ENCODE measurements at places on chromosomes 16 and 17.
A peak's percentile ranks its signal among the peaks of the same experiment; 100 is the strongest.

GRCh38 chr17:65260626-65261025 lies 123.5 kb downstream of the RGS9 start:
- no peak for DNase-seq

GRCh38 chr16:65414284-65414984 lies 292.6 kb upstream of the CDH11 start:
- DNase-seq, result no peak

DNA sequence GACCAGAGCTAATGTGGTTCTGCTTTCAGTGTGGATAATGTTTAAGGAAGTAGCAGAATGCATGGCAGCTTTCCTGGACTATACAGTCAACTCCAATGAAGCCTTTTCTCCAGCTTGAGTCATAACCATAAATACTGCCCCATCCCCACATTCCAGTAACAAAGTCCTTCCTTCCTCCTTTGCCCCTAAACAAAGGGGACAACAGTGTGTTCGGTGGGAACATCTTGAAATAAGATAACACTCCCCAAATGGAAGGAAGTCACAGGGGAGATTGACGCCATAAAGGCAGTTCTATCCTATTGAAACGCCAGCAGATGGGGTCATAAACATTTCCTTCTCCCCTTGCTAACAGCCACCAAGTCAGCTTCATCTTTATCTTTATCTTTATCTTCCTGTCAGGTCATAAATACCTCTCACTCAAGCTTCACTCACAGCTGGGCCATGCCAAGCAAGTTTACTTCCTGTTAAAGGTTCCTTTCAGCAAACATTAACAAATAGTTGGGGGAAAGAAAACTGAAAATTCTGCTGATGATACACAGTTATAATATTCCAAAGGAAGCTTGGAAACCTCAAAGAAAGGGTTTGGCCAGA lies 136.7 kb downstream of the SNX11 start:
- peak; percentile 96 for DNase-seq

GRCh38 chr16:55489956-55490265 lies 10.9 kb downstream of the MMP2 start:
- no peak for DNase-seq

- no peak for DNase-seq
Observed at GRCh38 chr16:3470723-3471122, 24.6 kb downstream of the C16orf90 start.

- no peak for DNase-seq
Observed at GRCh38 chr16:2452650-2453049, 7.3 kb upstream of the TEDC2 start.

GRCh38 chr17:9788601-9789000 lies 2.8 kb downstream of the DHRS7C start:
- DNase-seq, result no peak

GRCh38 chr16:30115238-30115637 lies 1.9 kb upstream of the GDPD3 start:
- DNase-seq, result no peak

- no peak for DNase-seq
Observed at GRCh38 chr17:48471817-48472410, 41.9 kb upstream of the SKAP1 start.

DNA sequence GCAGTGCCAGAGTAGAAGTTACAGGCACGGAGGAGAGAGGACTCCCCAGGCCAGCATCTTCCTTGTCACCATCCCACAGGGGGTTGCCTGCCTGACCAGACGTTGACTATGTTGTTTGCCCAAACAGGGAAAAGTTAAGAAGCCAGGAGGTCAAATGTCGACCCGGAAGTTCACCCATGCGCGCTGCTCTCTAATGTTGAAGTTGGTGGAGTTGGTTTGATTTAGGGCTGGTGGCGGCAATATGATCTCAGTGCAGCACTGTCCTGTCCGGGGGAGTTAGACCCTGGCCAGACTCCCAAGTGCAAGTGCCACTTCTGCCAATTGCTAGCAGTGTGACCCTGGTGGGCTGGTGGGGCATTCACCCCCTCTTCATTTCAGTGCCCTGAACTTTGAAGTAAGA lies 30.4 kb downstream of the RGS9 start:
- no peak for DNase-seq

GRCh38 chr16:49016461-49016860 lies 265.2 kb downstream of the CBLN1 start:
- DNase-seq, result no peak

- DNase-seq, result no peak
Observed at GRCh38 chr16:85608515-85608885, 4.6 kb upstream of the GSE1 start.

GRCh38 chr17:76734080-76734840 lies 2.9 kb downstream of the SRSF2 start:
- no peak for DNase-seq

DNA sequence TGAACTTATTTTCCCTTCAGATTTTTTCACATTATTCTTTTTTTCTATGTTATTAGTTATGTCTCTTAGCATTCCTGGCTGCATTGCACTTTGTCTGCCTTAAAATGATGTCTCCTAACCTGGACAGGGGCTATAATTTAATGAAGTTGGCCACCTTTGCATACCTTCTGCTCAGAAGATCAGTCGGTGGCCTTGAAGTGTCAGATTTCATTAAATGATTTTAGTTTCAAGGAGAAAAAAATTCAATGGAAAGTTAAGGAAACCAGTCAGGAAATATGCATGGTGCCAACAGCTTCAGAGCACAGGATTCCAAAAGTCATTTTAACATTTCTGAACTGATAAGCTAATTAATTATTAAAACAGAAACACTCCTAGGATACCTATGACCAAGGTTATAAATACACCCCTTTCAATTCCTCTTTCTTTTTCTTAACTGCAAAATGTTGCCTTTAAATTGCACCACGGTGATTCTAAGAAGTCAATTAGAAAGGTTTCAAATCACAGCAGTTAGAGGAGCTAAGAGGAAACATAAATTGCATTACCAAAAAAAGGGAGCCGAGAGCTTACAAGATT lies 533.4 kb downstream of the KCNJ2 start:
- no peak for DNase-seq

DNA sequence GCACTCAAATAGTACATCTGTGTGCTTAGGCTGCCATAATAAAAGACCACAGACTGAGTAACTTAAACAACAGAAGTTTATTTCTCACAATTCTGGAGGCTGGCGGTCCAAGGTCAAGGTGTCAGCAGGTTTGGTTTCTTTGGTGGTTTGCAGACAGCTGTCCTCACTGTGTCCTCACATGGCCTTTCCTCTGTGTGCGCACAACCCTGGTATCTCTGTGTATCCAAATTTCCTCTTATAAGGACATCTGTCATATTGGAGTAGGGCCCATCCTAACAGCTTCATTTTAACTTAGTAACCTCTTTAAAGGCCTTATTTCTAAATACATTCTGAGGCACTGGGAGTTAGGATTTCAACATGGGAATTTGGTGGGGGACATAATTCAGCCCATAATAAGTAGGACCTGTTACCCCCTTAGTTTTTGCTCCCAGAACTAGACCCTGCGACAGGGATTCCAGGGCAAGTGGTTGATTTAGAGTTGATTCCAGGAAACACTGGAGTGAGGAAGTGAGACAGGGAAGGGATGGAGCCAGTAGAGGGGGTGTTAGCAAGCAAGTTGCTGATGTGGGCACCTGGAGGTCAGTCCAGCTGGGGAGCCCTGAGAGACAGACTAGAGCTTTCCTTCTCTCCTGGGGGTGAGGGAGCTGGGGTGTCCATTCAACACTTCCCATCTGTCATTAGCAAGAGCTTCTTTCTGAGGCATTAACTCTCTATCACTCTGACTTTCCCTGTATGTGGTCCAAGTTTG lies 10.9 kb upstream of the ALKBH5 start:
- no peak for DNase-seq

DNA sequence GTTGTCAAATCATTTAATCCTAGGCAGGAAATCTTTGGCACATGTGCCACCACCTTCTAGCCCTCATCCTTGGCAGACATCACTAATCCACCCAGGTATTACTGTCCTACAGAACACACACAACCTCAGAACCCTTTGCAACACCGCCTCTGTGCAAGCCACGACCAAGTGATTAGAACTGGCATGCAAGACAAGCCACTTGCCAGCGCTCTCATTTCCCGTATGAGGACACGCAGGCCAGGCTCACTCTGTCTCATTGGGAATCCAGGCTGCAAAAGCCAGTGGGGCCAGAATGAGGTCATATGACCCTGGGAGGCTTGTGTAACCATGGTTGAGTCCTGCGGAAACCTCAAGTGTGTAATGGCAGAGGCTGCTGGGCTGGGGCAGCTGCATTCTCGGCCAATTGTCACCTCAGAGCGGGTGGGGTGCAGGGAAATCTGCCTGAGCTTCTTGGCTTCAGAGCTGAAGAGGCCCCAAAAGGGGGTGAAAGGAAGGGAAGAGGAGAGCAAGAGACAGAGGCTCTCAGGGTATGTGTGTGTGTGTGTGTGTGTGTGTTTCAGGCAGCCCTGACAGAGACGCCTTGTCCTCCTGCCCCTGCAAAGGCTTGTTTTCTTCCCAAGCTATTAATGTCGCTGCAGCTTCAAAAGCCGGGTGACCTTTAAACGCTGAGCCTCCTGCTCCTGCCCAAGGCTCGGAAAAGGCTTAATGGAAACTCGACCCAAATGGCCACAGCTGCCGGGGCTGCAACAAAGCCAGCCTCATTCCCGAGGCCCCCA lies 43.2 kb upstream of the MRPS23 start:
- DNase-seq, result peak; percentile 54

DNA sequence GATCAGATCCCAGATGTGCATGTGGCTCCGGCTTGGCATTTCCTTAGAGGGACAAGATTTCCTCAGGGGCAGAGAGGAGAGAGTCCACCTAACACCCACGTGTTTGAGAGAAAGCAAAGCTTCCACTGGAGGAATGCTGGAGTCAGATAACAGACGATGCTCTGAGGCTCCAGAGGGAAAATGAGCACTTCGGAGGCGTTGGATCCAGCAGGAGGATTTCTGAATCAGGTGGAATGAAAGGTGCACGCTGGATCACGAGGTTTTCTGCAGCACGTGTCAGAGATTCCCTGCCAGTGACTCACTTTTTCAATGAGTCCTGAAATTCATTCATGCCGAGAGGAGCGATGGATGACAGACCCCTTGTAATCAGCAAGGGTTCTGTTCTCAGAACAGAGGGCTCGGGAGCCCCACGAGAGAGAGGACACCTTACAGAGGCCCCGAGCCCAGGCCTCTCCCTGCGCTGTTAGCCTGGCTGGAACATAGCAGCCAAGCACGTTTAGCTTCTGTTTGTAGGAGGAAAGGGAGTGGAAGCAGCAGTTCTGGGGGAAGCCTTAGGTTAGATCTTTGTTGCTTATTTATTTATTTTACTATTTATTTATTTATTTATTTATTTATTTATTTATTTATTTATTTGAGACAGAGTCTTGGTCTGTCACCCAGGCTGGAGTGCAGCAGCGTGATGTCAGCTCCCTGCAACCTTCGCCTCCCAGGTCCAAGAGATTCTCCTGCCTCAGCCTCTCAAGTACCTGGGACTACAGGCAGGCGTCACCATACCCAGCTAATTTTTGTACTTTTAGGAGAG lies 49.3 kb upstream of the JPH3 start:
- DNase-seq, result no peak

- DNase-seq, result no peak
Observed at GRCh38 chr17:6435968-6436367, 1.0 kb upstream of the AIPL1 start.

GRCh38 chr17:83079352-83079747 lies at the start of gene METRNL:
Gene METRNL, plus strand, starts transcription at chr17:83079609. Its CDS starts 207 bp downstream, at chr17:83079816.
- DNase-seq, result no peak

- DNase-seq, result no peak
Observed at GRCh38 chr17:19570544-19571062, 36.9 kb downstream of the SLC47A1 start.

DNA sequence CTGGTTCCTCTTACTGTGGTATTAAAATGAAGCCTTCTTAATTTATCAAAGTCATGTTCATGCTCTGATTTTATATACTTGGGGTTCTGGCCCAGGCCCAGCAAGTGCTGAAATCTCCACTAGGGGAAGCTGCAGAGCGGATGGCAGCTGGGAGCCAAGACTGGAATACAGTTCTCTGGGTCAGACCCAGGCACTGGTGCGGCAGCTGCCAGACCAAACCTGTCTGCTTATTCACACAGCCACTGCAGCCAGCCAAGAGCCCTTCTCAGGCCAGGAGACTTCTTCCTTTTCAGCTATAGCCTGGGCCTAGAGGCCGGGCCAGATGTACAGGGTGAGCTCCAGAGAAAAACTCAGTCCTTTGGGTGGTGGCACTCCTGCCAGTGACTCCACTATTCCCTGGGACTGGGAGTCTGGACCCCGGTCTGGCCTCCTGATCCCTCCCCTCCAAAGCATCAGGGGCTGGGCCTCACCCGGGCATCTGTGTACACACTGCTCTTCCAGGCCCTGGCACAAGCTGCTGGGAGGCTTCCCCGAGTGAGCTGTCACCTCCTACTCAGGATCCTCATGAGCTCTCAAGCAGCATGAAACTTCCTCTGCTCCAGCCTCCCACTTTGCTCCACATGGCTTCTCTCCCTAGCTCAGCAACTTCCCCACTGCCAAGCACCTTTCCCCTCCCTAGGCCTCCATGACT lies 24.4 kb downstream of the ATP6V0D1 start:
- no peak for DNase-seq

GRCh38 chr17:56262803-56263202 lies 109.5 kb downstream of the ANKFN1 start:
- DNase-seq, result no peak

DNA sequence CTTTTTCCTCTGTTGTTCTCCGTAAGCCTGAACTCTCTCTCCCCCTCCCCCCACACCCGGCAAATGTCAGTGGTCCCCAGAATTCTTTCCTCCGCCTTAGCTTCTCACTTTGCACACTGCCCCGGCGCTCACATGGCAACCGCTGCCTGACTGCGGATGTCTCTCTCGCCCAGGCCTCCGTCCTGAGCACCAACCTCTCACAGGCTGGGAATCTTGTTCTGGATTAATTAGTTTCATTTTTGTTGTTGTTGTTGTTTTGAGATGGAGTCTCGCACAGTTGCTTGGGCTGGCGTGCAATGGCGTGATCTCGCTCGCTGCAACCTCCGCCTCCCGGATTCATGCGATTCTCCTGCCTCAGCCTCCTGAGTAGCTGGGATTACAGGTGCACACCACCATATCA lies 16.7 kb downstream of the C17orf100 start:
- DNase-seq, result no peak

DNA sequence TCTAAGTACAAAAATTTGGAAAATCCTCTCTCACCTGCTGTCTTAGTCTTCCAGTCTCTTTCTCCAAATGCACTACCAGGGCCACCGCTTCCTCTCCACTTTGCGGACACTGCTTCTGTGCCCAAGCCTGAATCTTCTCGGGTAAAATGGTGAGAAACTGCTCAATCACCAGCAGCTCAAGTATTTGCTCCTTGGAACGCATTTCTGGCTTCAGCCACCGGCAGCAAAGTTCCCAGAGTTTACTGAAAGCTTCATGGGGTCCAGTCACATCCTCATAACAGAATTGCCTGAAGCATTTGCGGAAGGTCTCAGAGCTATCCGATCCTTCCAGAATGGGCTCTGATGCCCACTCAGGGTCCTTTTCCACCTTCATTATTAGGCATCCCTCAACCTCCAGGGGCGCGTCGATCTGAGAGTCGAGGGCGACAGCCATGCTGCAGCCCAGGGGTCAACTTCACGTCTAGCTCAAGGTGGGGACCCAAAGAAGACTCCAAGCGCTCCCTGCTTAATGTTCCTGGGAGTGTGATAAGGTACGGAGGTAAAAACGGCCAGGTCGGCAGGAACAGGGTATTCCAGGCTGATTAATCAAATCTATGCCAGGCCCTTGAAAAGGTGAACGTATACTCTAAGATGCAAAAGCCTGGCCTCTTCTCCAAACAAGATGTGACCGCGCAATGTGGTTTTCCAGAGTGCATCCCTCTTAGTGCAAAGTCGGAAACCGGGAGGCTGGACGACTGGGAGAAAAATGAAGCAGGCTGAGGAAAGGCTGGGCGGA lies 763 bp downstream of the ZKSCAN2 start:
- DNase-seq, result no peak

GRCh38 chr17:48564188-48565021 lies 13.7 kb downstream of the HOXB4 start:
- DNase-seq, result no peak
